H7 (cell line): ENCODE measurements at places on chromosomes 3 and 15.
A peak's percentile ranks its signal among the peaks of the same experiment; 100 is the strongest.

- DNase-seq: peak; percentile 83
Measured at GRCh38 chr3:123067689-123068600, 1.1 kb downstream of the PDIA5 start.

- no peak for DNase-seq
Measured at GRCh38 chr3:9222049-9222448, 27.4 kb downstream of the SRGAP3 start.

DNA sequence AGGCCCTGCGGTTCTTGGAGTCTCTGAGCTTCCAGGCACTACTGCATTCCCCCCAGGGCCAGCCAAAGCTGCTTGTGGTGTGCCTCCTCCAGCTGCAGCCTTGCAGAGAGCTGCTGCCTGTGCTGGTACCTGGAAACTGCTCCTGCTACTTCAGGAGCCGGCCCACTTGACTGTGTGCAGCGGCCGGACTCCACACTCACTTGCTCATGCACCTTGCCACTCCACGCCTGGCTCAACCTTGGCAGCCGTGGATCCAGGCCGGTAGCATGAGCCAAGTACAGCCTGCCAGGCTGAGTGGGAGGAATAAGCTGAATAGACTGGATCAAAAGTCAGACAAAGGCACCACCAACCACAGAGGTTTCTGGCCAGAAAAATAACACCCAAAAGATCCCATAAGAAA lies 169.7 kb downstream of the TJP1 start:
- DNase-seq: no peak

- DNase-seq: peak; percentile 94
Measured at GRCh38 chr3:184338511-184338945, 1.1 kb downstream of the FAM131A start.

DNA sequence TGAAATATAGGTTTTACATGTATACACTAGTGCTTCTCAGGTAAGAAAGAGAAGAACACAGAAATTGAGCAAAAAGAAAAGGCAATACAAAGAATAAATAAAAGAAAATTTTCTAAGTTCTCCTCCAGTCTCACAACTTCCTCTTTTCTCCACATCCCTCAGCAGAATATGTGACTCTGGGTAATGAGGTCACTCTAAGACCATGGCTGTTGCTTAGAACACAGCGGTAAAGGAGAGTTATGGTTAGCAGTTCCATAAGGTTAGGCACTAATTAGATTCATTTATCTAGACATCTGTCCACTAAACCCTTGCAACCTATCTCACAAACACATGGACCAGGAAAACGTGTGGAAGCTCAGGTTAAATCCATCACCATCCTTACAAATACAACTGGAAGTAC lies 47.9 kb downstream of the IGSF11 start:
- DNase-seq: no peak

- no peak for DNase-seq
Measured at GRCh38 chr3:192170659-192171058, 556.7 kb downstream of the FGF12 start.

GRCh38 chr15:81268881-81269601 lies 54.9 kb downstream of the STARD5 start:
- DNase-seq: no peak

DNA sequence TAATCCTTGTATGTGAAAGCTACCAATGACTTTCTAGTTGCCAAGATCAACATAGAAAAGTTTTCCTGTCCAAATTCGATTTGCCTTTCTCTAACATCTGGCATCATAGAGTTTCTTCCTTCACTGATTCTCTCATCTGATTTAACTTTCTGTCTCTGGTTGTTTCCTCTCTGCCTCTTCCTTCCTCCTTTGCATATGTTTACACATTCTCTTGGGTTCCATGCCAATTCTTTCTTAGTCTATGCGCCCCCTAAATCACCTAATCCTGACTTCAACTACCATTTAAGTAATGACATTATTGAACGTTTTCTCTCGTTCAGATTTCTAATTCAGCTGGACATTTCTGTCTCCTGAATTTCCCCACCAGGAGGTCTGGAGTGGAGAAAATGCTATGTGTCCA lies 561.9 kb upstream of the TGFBR2 start:
- peak; percentile 2 for DNase-seq

GRCh38 chr3:71048948-71049347 lies 534.6 kb downstream of the FOXP1 start:
- no peak for DNase-seq

- no peak for DNase-seq
Measured at GRCh38 chr15:74866090-74866489, 7.1 kb downstream of the SCAMP2 start.

GRCh38 chr3:180749322-180749721 lies 70.0 kb upstream of the CCDC39 start:
- DNase-seq: peak; percentile 19

GRCh38 chr3:27110020-27110419 lies 259.2 kb downstream of the NEK10 start:
- no peak for DNase-seq

DNA sequence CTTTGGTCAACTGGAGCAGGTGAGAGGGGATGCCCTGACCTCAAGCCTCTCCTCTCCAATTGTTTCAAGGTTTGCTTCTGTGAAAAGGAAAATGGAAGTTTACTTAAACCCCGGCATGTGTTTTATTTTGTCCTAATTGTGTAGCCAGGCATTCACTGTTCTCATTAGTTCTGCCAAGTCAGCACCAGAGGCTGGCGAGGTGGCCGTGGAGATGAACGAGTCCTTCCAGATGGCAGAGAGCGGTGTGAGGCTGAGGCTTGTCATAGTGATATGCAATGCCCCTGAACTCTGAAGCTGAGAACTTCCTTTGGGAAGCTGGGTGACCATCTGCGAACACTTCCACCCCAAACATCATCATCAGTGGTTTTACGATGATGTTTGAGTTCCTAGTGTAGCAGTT lies 199.6 kb downstream of the TJP1 start:
- no peak for DNase-seq

- peak; percentile 51 for DNase-seq
Measured at GRCh38 chr3:66443118-66443803, 57.6 kb downstream of the LRIG1 start.

DNA sequence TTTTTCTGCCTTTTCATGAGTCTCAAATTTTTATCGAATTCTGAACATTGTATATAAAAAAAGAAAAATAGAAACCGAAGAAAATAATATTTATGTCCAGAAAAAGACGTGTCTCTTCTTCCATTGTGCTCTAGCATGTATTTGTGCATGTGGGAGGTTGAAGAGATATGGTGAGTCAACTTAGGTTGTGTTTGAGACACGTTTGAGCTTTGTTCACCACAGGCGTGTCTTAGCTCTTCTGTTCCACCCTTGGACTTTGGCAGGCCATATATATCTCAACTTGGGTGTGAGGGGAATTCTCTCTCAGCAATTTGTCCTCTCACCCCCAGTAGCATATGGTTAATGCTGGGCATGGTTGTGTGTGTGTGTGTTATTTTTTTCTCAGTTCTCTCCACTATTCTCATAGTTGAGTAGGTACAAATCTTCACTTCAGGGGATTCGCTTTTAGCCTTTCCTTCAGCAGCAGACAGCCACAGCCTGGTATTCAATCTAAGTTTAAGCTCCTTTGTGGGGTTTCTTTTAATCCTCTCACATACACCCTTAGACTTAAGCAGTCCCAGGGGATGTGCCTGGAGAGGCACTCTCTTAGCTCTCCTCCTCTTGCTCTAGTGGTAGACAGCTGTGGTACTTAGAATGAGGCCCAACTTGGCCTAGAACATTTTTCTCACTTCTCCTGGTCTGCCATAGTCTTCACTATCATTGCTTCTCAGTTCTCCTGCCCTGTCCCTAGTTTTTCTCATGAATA lies 286.5 kb upstream of the RBMS3 start:
- DNase-seq: no peak

- no peak for DNase-seq
Measured at GRCh38 chr3:24086206-24086605, 141.1 kb downstream of the NR1D2 start.

- DNase-seq: no peak
Measured at GRCh38 chr3:188236271-188236670, 82.3 kb downstream of the LPP start.

DNA sequence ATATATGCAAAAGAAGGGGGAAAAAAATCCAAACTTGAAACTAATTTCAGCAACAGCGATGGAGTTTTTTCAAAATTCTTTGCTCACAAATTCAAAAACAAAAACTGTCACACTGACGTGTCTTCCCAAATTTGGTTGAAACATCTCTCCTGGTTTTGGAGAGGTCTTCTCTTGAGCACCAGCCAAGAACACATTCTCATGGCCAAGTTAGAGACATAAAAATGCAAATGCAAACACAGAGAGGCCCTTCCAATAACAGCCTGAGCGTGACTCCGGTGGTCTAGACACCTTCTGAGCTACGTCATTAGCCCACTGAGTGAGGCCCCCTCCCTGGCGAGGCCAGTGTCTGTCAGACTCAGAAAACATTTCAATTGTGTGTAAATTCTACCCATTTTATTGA lies 436.0 kb upstream of the PROK2 start:
- no peak for DNase-seq

GRCh38 chr15:62958528-62959363 lies 83.8 kb upstream of the TPM1 start:
- no peak for DNase-seq

DNA sequence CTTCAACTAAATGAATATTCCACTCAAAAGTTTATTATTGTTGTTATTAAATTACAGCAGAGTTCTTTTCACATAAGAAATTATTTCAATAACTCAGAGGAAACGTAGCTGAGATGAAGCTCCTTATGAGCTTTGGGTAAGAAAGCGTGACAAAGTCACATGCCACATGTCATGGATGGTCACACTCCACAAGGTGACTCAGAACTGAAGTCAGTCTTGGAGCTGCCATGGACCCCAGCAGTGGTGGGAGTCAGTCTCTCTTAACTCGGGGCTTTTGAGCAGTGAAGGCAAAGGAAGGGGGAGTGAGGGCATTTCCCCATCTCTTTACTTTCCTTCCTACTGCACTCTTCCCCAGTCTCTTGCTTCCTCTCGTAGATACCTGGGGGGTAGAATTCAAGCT lies 87.5 kb upstream of the FAM3D start:
- no peak for DNase-seq

DNA sequence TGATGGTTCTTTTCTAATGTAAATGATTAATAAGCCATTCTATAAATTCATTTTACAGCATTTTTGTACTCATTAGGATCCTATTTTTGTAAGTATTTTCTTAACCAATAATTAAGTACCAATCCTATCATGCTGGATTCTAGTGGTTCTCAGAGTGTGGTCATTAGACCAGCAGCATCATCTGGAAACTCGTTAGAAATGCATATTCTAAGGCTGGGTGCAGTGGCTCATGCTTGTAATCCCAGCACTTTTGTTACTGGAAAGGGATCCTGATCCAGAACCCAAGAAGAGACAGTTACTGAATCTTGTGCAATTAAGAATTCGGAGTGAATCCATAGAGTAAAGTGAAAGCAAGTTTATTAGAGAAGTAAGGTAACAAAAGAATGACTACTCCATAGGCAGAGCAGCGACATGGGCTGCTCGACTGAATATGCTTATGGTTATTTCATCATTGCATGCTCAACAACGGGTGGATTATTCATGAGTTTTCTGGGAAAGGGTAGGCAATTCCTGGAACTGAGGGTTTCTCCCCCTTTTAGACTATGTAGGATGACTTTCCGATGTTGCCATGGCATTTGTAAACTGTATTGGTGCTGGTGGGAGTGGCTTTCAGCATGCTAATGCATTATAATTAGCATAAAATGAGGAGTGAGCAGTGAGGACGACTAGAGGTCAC lies 9.9 kb upstream of the CEMIP start:
- no peak for DNase-seq

DNA sequence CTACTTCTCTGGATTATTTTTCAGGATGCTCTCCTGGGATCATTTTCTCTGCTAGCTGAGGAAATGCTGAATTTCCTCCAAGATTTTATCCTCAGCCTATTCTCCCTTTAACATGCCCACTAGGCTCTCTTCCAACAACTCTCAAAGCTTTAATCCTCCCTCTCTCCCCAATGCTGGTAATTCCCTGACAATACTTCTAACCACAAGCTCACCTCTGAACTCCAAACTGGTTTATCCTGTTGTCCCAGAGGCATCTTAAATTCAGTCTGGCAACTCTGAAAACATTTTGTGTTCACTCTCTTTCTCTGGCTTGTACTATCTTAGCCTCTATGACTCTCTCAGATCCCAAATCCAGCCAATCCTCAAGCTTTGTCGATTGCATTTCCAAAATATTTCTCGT lies 490.3 kb downstream of the MECOM start:
- no peak for DNase-seq

DNA sequence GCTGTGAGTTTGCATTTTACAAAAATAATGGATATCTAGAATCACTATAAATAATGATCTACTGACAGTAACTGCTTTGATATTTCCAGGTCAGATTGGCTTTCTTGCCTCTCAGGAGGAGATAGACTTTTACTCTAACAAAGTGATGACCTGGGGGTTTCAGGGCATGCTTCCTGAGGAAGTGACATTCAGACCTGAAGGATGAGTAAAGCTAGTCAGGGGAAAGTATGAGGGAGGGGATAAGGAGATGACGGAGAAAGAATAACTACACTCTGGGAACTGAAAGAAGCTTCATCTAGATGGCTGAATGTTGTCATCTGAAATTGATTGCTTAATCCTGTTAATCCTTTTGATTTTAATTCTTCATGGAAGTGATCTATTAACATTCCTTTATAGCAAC lies 32.2 kb downstream of the ARMC8 start:
- DNase-seq: no peak

- no peak for DNase-seq
Measured at GRCh38 chr3:179196098-179196497, 47.9 kb downstream of the PIK3CA start.

GRCh38 chr15:84781495-84781894 lies 33.1 kb downstream of the ZNF592 start:
- no peak for DNase-seq

GRCh38 chr3:169965562-169966427 lies 812 bp upstream of the SEC62 start:
- DNase-seq: no peak

GRCh38 chr3:149299938-149300801 lies 33.3 kb downstream of the TM4SF18 start:
- no peak for DNase-seq

- peak; percentile 81 for DNase-seq
Measured at GRCh38 chr3:28575746-28576613, 227.4 kb upstream of the AZI2 start.

GRCh38 chr3:153438271-153438670 lies 276.2 kb downstream of the RAP2B start:
- no peak for DNase-seq

DNA sequence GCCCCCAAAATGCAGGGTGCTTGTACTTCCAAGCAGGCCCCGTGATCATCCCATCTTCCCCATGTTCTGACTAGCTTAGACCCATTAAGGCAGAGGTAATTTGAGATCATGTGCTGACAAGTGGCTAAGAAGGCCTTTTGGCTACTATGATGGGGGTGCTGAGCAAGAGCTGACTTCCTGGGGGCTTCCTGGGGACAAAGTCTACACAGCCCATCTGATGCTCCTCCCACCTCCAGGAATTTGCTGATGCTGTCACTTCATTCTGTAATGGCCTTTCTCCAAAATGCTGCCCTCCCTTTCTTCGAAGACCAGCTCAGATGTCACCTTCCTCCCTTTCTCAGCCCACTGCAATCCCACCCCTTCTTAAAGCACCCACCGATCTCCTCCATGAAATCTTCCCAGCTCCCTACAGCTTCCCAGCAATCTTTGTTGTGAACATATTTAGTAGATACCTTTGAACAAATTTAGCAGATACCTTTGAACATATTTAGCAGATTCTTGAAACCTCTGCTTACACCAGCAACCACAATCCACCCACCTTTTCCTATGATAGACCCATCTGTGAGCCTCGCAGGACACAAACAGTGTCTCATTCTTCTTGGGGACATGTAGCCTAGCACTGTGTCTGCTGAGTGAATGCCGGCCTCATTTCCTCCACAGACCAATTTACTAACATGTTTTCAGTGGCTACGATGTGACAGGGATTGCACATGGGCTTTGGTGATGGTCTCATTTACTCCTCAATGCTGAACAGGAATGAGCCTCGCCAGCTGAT lies 223.3 kb downstream of the EPHB1 start:
- DNase-seq: no peak
